ENCODE measurements at places on chromosomes 12 and 14. TPM values are rescaled to one million over a fixed set of nuclear protein-coding genes. Genes with fewer than 3 reads are reported as not detected.

DNA sequence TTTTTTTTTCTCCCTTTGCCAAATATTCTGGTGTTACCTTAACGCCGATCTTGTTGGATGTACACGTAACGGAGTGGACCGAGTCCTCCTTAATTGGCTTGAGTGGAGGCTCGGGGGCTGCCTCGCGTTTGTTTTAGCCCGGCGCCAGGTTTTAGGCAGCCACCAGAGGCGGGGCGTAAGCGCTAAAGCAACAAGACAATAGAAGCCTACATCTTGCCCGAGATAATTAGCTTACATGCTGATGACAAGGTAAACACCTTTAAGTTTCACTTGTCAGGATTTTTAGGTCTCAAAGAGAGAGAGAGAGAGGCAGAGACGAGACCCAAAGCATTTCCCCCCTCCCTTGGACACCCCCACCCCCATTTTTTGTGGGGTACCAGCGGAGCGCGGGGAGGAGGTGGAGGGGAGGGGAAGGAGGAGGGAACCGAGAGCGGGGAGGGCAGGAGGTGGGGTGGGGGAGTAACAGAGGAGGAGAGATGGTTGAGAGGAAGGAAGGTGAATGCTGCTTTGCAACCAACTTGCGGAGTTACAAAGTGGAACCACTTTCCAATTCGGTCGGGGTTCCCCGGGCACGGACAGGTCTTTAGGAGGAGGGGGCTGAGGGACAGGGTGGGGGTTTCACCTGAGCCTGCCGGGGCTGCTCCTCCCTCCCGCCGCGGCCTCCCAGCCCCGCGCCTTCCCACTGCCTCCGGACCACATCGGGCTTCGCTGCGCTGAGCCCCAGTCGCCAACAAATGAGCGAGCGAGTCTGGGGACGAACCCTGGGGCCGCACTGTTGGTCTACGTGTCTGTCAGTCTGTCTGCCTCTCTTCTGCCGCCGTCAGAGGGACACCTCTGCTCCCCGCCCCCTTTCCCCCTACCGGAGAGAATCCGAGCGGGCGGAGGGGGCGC, at the start of gene NKX2-1:
NKX2-1 (minus strand) TSS at position 802 of the 891 bp plus-strand sequence; CDS start at position 699, 103 bp downstream.
- H3K27ac ChIP-seq = no peak within 1 kb of the TSS
- H3K36me3 ChIP-seq = no peaks in the 10 kb centered on the region
- H3K4me3 ChIP-seq = no peak within 1 kb of the TSS
- DNase-seq = no peak
- H3K27me3 ChIP-seq = peaks cover 35% of the 10 kb centered on the region

Gene TAS2R8
- total RNA-seq = not detected

Gene OR2AP1
- total RNA-seq = 0.55 TPM

Gene NPFF
- not detected for total RNA-seq

DNA sequence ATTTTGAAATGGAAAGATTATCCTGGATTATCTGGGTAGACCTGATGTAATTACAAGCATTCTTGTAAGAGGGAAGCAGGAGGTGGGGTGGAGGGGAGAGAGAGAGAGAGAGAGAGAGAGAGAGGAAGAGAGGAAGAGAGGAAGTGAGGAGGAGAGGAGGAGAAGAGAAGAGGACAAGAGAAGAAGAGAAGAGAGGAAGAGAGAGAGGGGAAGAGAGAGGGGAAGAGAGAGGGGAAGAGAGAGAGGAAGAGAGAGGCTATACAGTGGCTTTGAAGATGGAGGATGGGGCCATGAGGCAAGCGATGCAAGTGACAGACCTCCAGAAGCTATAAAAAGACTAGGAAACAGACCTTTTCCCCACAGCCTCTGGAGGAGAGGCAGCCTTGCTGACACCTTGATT, 13.7 kb upstream of the CHST11 start:
- DNase-seq = no peak
- H3K4me3 ChIP-seq = no peak overlapping the region
- no peaks in the 10 kb centered on the region for H3K36me3 ChIP-seq
- H3K27ac ChIP-seq = no peak overlapping the region
- H3K4me1 ChIP-seq = no peaks in the 10 kb centered on the region

Gene ARHGEF25
- 6.5 TPM for total RNA-seq

DNA sequence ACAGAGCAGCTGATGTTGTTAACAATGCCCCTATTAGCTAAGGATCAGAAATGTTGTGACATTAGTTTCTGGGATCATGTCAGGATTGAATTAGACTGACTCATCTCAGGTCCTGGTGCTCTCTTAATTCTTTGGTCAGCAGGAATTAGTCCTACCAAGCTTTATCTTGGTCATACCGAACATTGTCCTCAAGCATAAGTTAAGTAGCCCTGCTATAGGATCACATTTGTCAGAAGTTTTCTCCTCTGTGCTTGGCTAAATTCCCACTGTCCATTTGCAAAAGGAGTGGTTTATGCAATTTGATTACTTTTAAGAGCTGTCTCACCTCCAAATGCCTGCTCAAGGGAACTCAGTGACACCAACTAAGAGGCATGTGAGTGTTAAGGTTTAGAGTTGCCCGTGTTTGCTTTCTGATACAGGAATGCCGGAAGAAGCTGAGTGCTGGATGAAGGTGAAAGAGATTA, 48.4 kb upstream of the IFNG-AS1 start:
- no peaks in the 10 kb centered on the region for H3K4me1 ChIP-seq
- no peak overlapping the region for H3K4me3 ChIP-seq
- H3K36me3 ChIP-seq = no peaks in the 10 kb centered on the region

- no peak overlapping the region for H3K27ac ChIP-seq
- no peak for DNase-seq
- H3K36me3 ChIP-seq = no peaks in the 10 kb centered on the region
- H3K4me1 ChIP-seq = peaks cover 3% of the 10 kb centered on the region
Measured at GRCh38 chr12:54229624-54230212, 40.9 kb upstream of the SMUG1 start.

Gene BATF
- 32.5 TPM for total RNA-seq

DNA sequence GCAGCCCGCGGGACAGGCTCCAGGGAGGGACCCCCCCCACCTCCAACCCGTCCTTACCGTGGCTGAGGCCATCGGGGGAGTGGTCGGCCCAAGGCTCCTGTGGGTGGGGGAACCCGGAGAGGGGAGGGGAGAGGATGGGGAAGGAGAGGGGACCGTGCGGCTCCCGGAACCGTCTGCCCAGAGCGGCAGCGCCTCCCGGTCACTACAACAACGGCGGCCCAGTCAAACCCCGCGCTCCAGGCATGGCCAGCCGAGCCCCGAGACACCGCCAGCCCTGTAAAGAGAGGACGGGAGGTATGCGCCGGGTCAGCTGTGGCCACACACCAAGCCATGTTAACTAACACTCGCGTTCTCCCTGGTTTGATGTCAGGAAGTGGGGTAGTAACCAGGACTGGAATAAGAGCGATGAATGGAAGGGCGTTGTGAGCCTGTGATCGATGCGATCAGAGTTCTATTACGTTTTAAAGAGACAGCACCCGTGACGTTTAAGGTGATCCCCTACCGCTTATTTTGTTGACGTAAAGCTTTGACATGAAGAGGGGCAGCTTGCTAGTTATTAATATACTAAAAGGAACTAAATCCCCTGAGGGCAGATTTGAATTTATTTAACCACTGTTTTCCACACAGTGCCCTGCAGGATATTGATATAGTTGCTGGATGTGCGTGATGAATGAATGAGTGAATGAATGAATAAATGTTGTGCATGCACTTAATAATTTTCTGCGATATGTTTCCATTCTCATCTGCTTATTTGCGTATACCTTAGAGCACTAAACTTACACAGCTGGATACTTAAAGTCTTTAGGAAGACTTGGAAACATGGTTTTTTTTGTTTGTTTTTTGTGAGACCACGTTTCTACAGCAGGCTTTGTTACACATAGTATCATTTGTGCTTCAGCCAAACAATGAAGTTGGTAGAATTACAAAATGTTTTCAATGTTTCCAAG, at the start of gene POC1B:
POC1B (minus strand) TSS at position 224 of the 947 bp plus-strand sequence; CDS start at position 72, 152 bp downstream.
- H3K27me3 ChIP-seq = no peaks in the 10 kb centered on the region
- peaks cover 5% of the 10 kb centered on the region for H3K36me3 ChIP-seq
- H3K4me1 ChIP-seq = peaks cover 25% of the 10 kb centered on the region
- H3K4me3 ChIP-seq = peak within 1 kb of the TSS; percentile 100
- H3K27ac ChIP-seq = peak within 1 kb of the TSS; percentile 96

DNA sequence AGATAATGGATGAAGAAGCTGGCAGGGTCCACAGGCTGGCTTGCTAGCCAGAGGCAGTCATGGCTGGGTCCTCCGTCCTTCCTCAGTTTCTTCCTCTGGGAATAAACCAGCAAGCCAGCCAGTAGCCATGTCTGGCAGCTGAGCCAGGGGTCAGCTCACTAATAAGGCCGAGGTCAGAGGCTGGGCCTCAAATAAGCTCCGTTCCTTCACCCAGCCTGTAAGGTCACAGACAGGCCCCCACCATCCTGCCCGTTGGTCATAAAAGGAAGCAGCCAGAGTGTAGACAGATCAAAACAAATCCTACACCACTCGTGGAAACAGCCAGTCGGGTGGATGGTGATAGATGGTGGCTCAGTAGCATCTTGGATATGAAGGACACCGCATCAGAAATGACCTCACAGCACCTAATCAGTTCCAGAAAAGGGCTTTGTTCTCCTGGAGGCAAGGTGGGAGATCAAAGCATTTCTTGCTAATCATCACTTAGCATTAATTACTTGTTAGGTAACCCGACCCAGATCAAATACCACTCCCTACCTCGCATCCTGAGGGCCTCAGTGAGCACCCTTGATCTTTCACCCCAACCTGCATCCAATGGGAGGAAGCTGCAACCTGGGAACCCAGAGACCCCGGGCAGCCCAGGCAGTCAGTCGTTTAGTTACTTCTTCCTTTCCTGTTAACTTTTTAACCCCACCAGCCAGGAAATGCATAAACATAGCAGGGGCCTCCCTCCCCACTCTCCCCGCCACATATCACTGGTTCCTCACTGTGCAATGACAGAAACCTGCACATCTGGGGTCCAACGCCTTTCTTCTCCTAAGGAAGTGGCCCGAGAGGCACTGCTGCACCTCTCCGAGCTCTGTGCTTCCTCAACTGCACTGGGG, 90.2 kb downstream of the KDM2B start:
- no peak overlapping the region for H3K27ac ChIP-seq
- H3K4me3 ChIP-seq = no peak overlapping the region
- peaks cover 27% of the 10 kb centered on the region for H3K4me1 ChIP-seq
- no peaks in the 10 kb centered on the region for H3K36me3 ChIP-seq
- H3K27me3 ChIP-seq = no peaks in the 10 kb centered on the region

- H3K4me1 ChIP-seq = peaks cover 30% of the 10 kb centered on the region
- no peak for DNase-seq
- no peak overlapping the region for H3K4me3 ChIP-seq
- H3K27me3 ChIP-seq = no peaks in the 10 kb centered on the region
- H3K27ac ChIP-seq = peak overlapping the region; percentile 50
Measured at GRCh38 chr12:89225808-89226411, 126.4 kb downstream of the DUSP6 start.

Gene KRT85
- not detected for total RNA-seq

Gene TUBA1B
- total RNA-seq = 185 TPM

GRCh38 chr12:31751085-31751484, 22.3 kb upstream of the AMN1 start:
- no peak for DNase-seq
- no peak overlapping the region for H3K4me3 ChIP-seq
- peaks cover 48% of the 10 kb centered on the region for H3K4me1 ChIP-seq
- no peaks in the 10 kb centered on the region for H3K36me3 ChIP-seq
- H3K27ac ChIP-seq = no peak overlapping the region

Data from natural killer cell (primary cell).